Lung (tissue), 17 donors: ENCODE measurements at places on chromosomes 4 and X. TPM values are rescaled to one million over a fixed set of nuclear protein-coding genes. Genes with fewer than 3 reads are reported as not detected.

- H3K27ac ChIP-seq = no peak overlapping the region
- DNase-seq = no peak
- H3K27me3 ChIP-seq = no peaks in the 10 kb centered on the region
Measured at GRCh38 chr4:72689923-72690322, 120.9 kb upstream of the ADAMTS3 start.

TEX13B gene
- not detected for total RNA-seq

DNA sequence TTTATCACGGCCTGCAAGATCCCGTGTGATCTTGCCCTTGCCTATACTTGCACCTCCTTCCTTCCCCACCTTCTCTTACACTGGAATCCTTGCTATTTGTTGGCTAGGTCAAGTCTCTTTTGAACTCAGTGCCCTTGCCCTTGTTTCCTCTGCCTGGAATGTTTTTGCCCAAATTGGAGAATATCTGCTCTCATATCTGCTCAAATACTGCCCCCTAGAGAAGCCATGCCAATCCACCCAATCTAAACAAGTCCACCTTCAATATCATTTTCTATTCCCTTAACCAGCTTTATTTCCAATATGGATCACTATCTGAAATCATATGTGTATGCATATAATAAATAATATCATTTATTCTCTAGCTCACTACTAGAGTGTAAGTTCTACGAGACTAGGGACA is 1044.2 kb upstream of the FTHL17 start:
- DNase-seq = no peak
- no peaks in the 10 kb centered on the region for H3K36me3 ChIP-seq
- no peaks in the 10 kb centered on the region for H3K27me3 ChIP-seq
- no peaks in the 10 kb centered on the region for H3K4me1 ChIP-seq
- no peak overlapping the region for H3K4me3 ChIP-seq

DNA sequence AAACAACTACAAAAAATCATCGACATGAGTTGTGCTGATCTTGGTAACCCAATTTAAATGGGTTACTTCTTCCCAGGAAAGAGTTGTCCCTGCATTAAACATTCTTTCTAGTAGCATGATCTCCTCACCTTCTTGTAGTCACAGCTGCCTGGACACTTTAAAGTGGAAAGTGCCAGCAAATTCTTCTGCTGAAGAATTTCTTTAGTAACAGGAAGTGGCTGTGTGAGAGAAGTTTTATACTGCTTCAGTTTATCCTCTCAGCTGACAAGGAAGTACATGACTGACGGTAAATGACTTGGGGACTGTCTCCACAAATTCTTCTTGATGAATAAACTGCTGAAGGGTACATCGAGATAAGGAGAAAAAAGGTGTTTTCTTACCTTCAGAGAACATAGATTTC is 18.2 kb upstream of the TNIP3 start:
- peak; percentile 46 for DNase-seq
- no peaks in the 10 kb centered on the region for H3K27me3 ChIP-seq
- H3K36me3 ChIP-seq = no peaks in the 10 kb centered on the region
- H3K27ac ChIP-seq = no peak overlapping the region
- H3K4me1 ChIP-seq = peaks cover 2% of the 10 kb centered on the region
- H3K4me3 ChIP-seq = no peak overlapping the region

DNA sequence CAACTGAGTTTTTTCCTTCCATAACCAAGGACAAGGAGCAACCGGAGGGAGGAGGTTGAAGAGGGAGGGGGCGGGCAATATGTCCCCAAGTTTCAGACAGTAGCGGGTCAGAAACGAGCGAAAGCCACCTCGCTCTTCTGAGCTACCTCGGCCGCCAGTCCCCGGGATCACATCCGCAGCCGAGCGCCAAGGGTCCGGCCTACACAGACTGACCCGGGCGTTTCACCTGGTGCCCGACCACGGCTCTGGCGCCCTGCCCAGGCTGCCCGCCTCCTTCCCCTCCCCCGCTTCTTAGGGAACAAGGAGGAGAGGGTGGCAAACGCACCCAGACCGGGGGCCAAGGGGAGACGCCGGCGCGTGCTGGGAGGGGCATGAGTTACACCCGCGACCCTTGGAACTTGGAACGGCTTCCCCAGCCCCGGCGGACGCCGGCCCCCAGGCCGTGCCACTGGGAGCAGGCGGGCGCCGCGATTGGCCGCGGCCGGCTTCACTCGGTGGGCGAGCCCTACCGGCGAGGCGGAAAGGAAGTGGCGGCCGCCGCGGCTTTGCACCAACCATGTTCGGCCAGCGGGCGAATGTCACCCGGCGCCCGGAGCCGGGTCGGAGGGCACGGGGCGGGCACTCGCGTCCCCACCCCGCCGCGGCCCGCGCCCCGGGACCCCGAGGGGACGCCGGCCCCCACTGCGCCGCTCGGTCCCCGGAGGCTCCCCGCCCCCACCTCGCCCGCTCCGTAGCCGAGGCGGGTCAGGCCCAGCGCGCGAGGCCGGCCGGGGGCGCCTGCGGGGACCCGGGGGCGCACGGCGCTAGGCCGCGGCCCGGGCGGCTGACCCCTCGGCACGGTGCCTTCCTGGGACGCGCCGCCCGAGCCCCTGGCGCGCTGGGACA is 1.5 kb downstream of the IRF2 start:
- no peaks in the 10 kb centered on the region for H3K36me3 ChIP-seq
- no peaks in the 10 kb centered on the region for H3K27me3 ChIP-seq
- H3K4me3 ChIP-seq = peak overlapping the region; percentile 92

GRCh38 chrX:31337332-31337731 is 265.5 kb upstream of the FTHL17 start:
- no peak overlapping the region for H3K4me3 ChIP-seq
- no peaks in the 10 kb centered on the region for H3K4me1 ChIP-seq

CENPI gene
- 0.71 TPM for total RNA-seq

GLRA2 gene
- total RNA-seq = not detected

GRCh38 chr4:92791871-92792440 is 488.2 kb downstream of the GRID2 start:
- H3K4me1 ChIP-seq = no peaks in the 10 kb centered on the region
- no peaks in the 10 kb centered on the region for H3K36me3 ChIP-seq
- DNase-seq = peak; percentile 9
- no peak overlapping the region for H3K4me3 ChIP-seq

DNA sequence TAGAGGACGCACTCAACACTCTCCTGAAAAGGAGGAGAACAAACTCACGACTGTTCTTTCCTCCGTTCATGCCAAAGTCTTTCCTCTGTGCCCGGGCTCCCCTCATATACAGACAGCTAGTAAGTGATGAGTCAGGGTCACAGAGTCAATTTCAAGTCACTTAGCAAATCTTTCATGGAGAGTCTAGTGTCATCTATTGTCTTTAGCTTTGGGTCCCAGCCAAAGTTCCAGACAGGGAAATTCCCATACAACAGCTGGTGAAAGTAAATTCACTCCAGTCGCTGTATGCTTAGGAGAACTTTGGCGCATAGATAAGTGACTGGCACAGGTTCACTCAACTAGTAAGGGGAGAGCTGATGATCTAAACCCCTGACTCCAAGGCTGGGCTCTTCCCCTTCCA is 226.5 kb downstream of the MID1 start:
- DNase-seq = no peak
- H3K4me1 ChIP-seq = no peaks in the 10 kb centered on the region
- no peaks in the 10 kb centered on the region for H3K36me3 ChIP-seq
- peaks cover 7% of the 10 kb centered on the region for H3K27me3 ChIP-seq
- no peak overlapping the region for H3K4me3 ChIP-seq
- no peak overlapping the region for H3K27ac ChIP-seq
